ENCODE measurements at places on chromosomes 3 and 15. TPM values are rescaled to one million over a fixed set of nuclear protein-coding genes. Genes with fewer than 3 reads are reported as not detected.

CPNE9 gene
- not detected for total RNA-seq

USP13 gene
- 24.7 TPM for total RNA-seq

PPP1R14D gene
- 0.55 TPM for total RNA-seq

GPR171 gene
- not detected for total RNA-seq

TMEM158 gene
- total RNA-seq, result 7.5 TPM

GPR87 gene
- total RNA-seq, result 9.0 TPM

SLC28A2 gene
- not detected for total RNA-seq

BFSP2 gene
- total RNA-seq, result not detected

LOXL1 gene
- 35.8 TPM for total RNA-seq

PLA2G4D gene
- 1.4 TPM for total RNA-seq

BCL2A1 gene
- total RNA-seq, result not detected

GOLGA8T gene
- total RNA-seq, result not detected

C3orf85 gene
- not detected for total RNA-seq

ILDR1 gene
- total RNA-seq, result 5.1 TPM

PLA2G4F gene
- total RNA-seq, result 1.2 TPM

THUMPD3 gene
- 48.8 TPM for total RNA-seq

PGBD4 gene
- total RNA-seq, result 2.0 TPM

ACSBG1 gene
- 0.48 TPM for total RNA-seq

LIPC gene
- not detected for total RNA-seq

CRABP1 gene
- total RNA-seq, result not detected

MIX23 gene
- 44.8 TPM for total RNA-seq

IL16 gene
- total RNA-seq, result 0.65 TPM

ATP2B2 gene
- total RNA-seq, result not detected

Data from PC-9 (cell line).